ENCODE measurements at places on chromosomes 6 and 20.

GRCh38 chr6:37987559-37987958, 168.0 kb downstream of the ZFAND3 start:
- no peak for DNase-seq

- no peak for DNase-seq
These were observed 150.7 kb downstream of the DTNBP1 start for GRCh38 chr6:15512126-15512525.

DNA sequence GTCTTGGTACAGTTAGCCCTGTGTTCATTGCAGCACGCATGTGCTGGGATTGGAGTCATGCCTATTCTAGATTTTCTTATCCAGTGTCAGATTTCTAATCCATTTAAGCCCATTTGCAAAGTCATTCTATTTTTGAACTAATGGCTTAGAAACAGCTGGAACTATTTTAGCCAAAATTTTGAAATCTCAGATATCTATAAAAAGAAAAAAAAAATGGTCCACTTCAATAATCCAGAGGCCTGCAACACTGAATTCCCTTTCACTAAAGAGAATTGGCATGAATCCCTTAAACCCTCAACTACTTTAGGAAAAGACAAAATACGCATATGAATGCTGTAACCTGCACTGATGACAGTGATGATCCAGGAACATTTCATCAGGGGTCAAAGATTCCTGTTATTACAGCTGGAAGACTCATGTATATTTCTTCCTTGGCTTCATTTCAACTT, 1.5 kb downstream of the COL21A1 start:
- no peak for DNase-seq

DNA sequence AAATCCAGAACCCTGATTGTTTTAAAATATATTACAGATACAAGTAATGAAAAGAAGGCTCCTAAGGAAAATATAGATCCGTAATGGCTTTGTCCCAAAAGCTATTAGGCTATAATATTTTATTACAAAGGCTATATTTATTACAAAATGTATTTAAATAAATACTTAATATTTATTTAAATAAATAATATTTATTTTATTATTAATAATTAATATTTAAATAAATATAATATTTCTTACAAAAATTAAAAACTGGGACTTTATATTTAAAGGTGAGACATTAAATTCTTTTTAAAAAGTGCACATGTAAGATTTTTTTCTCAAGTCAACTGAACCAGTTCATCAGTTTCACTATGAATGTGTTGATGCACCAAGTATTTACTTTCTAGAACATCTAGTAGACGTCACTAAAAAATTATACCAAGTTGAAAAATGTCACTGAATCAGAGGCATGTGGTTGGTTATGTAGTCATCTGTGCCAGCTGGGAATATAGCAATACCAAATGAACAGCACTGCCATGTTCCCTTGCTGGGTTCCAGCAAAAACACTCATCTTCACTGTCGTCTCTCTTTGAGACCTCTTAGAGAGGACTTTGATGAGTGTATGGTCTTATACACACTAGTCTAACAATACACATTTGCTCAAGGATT, 278.9 kb downstream of the ESR1 start:
- no peak for DNase-seq

GRCh38 chr6:6509284-6509683, 79.2 kb upstream of the LY86 start:
- no peak for DNase-seq

DNA sequence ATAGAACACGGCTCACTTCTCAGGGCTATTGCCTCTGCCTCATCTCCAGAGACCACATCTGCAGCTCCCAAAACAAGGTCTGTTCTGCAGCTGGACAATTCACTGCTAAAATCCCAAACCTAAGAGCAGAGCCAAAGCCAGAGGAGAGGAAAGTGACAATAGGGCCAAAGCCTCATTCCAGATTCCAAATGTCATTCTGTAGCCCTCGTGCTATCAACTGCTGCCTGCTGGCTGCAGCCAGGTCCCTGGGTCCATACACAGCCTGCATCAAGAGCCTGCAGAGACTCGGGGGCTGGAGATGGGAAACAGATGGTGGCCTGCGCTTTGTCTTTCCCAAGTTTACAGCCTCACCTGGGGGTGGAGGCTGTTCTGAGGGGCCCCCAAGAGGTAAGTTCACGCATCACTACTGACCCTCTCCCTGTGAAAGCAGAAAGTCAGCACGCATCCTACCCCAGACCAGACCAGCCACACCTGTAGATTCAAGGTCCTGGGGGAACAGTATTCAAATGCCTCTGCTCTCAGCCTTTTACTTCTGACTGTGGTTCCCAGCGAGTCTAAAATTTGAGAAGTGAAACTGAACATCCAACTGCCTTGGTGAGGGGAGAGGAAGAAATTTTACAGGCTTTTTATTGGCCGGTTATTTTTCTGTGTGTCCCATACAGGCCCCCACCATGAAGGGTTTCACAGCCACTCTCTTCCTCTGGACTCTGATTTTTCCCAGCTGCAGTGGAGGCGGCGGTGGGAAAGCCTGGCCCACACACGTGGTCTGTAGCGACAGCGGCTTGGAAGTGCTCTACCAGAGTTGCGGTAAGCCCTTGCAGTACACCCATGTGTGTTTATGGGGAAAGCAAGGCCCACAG, at the start of gene LY86:
LY86 (plus strand) TSS at position 657 of the 860 bp plus-strand sequence; CDS start at position 672, 15 bp downstream.
- DNase-seq, result no peak

DNA sequence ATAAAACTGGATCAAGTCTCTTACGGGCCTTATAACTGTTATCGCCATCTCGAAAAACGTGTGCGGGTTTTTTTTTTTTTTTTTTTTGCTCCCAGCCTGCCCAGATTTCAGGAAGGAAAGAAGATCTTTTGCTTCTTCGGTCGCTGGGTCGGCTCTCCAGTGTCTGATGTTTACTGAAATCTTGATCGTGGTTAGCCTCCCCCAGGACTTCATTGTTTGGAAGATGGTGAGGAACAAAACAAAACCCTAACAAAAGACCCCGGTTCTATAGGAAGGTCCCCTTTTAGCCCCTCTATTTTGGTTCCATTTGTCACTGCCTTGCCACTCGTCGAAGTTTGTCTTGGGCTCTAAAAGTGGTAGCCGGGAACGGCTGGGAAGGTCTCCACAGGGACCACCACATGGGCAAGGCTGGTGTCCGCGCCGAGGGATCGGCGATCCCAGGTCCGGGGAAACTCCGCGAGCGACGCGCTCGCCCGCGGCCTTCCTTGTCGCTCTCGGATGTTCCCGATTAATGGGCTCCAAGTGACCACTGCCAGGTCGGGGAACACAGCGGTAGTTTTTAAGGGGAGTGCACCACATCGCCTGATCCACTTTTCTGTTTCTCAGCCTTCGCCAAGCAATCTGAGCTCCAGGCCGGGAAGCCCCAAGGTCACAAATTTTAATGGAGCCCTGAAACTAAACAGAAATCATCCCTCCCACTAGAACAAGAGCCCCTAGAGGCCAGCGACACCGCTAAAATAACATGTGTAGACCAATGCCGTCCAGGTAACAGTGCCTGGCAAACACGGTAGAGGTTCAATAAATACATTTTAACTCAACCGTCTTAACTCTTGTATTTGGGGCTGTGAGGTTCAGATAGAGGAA, 27.0 kb downstream of the TRIM27 start:
- DNase-seq, result peak; percentile 33

DNA sequence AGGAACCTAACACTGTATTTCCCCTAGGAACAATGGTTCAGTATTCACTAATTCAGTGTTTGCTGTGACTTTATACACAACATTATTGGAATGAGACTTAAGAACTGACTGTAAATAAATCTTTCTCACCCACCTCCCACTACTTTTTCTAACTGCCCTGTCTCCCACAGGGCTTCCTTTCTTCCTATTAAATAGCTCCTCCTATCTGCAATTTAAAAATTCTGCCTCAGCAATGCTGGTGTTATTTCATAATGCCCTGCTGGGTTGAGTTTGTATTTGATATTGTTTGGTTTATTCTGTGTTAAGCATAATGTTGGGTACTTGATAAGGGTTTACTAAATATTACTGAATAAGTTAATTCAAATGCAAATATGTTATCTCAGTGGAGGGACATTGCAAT, 573.1 kb upstream of the RNF217 start:
- DNase-seq, result no peak

DNA sequence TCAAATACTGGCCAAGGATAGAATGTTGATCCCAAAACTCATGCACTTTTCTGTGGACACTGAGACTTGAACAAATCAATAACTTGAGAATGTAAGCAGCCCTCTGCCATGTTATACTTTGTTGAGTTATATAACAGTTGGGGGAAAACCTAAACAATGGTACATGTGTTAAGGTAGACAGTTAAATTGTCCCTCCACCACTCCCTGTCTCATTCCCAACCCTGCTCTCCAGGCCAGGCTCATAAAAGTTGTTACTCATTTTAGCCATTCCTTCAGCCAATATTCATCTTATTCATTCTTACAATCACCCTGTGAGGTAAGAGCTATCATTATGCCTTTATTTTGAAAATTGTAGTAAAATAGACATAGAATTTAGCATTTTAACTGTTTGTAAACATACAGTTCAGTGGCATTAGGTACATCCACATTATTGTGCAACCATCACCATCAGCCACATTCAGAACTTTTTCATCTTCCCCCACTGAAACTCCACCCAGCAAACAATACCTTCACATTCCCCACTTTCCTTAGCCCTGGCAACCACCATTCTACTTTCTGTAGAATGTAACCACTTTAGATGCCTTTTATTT, 38.2 kb upstream of the IER3 start:
- DNase-seq, result no peak

- no peak for DNase-seq
These were observed 16.0 kb downstream of the DEFB125 start for GRCh38 chr20:103456-103855.

GRCh38 chr6:81169166-81169565, 583.3 kb downstream of the TENT5A start:
- no peak for DNase-seq

DNA sequence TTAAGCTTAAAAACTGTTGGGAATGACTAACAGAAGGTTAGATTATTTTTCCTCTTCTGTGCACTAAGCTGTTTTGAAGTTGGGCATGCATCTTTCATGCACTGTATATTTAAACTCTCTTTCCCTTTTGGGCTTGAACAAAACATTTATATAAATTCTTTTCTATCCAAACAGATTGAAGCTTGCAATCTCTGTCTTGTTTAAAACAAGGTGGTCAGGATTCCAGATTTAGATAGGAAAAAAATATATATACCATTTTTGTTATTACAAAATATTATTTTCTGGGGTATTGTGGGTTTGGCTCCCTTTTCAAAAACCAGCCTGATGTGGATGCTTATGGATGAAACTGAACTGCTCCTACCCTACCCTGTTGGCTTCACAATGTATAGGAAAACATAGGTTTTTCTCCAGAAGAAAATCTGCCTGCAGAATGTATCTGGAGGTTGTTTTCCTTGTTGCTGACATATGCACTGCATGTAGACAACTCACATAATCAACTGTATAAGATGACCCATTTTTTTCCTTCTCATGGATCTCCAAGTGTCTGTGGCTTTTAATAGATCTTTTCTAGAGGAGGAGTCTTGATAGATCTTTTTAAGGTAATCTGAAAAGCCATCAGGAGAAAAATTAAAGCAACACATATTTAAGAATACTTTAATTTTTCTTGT, 146.3 kb downstream of the PRL start:
- no peak for DNase-seq

DNA sequence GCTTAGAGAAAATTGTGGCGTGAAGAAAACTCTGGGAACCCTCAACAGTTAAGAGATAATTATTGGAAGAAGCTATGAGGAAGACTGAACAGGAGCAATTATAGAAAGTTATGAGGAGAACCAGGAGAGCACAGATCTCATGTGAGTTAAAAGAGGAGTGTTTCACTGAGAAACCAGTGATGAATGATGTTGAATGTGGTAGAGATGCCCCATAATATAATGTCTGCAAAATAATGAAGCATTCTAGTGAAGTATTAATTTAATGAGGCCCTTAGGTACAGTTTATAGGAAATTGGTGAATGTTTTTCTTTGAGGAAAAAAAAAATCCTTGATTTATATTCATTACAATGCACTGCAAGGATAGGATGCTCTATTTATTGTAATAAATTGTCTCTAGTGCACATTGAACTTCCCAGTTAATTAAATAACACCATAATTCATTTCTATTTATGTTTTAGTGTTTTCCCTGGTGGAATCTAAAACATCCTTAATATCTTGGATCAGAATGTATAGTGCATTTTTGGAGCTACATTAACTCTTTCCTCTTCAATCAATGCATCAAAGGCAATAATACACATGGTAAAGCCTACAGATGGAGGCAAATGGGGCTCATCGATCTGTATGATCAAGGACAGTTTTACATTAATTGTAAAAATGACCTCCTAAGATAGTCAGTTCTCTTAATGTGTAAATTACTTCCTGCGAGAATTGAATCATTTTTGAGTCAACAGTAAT, 91.4 kb upstream of the EYS start:
- DNase-seq, result no peak

DNA sequence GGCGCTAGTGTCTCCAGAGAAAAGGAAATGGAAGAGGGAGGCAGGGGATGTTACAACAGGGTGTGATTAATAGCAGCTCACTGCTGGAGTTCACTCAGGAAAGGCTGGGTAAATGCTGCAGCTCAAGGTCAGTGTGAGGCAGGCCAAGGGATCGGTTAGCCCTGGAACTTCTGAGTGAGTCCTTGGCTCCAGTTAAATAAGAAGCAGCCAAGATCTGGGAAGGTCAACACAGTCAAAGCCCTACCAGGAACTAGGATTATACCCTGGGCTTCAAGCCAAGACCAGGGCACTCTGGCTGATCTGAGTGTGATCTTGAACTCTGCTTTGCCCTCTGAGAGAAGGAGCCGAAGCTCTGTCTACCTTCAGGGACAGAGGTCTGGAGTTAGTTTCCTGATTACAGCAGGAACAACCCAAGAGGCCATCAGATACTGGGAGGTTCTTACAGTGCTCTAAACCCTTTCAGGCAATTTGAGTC, 44.3 kb downstream of the TPD52L1 start:
- DNase-seq, result no peak

- DNase-seq, result no peak
These were observed 4.3 kb upstream of the KIF25 start for GRCh38 chr6:167993169-167993568.

DNA sequence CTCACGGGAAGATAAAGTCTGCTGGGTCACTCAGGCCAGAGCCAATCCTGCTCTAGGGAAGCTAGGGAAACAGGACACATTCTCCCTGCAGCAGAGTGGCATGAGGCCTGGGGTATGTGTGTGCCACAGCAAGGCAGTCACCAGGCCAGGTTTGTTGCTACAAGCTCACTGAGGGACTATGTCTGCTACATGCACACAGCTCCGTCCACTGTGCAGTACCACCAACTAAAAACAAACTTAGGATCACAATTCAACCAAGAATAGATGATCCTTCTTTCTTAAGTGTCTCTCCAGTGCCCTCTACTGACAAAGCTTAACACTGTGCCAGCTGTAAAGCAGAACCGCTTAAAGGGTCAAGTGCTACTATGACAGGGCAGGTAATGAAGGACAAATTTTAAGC, 192.5 kb downstream of the PTPRK start:
- DNase-seq, result peak; percentile 35

Measured in activated CD4-positive, alpha-beta T cell treated with anti-CD3 and anti-CD28 coated beads for 4 hours (primary cell).